ENCODE measurements at places on chromosomes 13 and 19. TPM values are rescaled to one million over a fixed set of nuclear protein-coding genes. Genes with fewer than 3 reads are reported as not detected.

Gene FBXW9
- total RNA-seq: 13.1 TPM

Gene N4BP2L1
- 0.52 TPM for total RNA-seq

Gene TPP2
- 17.9 TPM for total RNA-seq

Gene RNF17
- total RNA-seq: not detected

Gene ZNF772
- 1.6 TPM for total RNA-seq

Gene BST2
- total RNA-seq: 0.10 TPM
